ENCODE measurements at places on chromosomes 12 and 14. TPM values are rescaled to one million over a fixed set of nuclear protein-coding genes. Genes with fewer than 3 reads are reported as not detected.

Gene ALG10B
- 13.5 TPM for total RNA-seq

Gene CDC42BPB
- 102 TPM for total RNA-seq

DNA sequence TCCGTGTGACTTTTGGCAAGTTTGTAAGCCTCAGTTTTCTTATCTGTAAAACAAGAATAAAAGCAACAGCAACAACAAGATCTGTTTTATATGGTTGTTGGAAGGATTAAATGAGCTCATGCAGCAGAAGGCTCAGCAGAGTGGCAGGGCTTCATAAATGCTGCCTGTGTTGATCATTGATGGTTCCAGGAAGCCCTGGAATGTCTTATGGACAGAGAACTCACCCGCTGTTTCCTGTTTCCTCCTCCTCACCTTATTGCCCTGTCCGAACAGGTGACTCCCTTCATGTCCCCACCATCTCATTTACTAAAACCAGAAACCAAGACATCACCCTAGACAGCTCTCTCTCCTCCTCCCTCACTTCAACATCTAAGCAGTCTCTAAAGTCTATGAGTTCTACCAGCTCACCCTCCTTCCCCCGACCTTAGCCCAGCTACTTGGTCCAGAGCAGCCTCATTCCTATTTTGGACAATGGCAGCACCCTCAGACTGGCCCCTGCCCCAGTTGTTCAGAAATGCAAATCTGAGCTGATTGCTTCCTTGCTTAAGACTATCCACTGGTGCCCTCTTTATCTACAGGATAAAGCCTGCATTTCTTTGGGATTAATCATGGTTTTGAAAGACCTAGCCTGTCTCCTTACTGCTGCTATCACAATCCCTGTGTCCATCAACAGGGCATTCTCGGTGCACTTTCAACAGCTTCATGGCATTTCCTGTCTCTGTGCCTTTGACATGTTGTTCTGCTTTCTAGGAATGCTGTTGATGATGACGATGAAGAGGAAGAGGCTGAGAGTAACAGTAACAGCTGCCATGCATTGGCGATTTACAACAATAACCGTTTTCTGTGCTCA lies 21.4 kb upstream of the GSG1 start:
- DNase-seq, result no peak

GRCh38 chr12:59459966-59460660 lies 135.7 kb upstream of the SLC16A7 start:
- no peak for DNase-seq

DNA sequence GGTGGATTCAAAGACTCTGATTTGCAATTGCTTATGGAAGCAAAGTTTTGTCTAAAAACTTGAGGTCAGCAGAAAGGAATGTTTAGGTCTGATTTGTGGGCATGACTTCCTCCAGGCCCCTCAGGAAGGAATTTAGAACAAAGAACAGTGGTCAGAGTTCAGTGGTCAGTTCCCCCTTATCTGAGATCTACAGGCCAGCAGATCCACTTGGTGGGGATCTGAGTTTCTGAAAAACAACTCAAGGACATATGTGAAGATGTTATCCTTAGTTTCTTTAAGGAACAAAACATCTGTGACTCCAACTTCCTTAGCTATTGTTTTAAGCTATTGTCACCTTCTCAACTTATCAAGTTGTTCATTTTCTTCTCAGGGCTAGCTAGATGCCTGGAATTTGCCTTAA lies 28.0 kb upstream of the NAA30 start:
- DNase-seq, result no peak

DNA sequence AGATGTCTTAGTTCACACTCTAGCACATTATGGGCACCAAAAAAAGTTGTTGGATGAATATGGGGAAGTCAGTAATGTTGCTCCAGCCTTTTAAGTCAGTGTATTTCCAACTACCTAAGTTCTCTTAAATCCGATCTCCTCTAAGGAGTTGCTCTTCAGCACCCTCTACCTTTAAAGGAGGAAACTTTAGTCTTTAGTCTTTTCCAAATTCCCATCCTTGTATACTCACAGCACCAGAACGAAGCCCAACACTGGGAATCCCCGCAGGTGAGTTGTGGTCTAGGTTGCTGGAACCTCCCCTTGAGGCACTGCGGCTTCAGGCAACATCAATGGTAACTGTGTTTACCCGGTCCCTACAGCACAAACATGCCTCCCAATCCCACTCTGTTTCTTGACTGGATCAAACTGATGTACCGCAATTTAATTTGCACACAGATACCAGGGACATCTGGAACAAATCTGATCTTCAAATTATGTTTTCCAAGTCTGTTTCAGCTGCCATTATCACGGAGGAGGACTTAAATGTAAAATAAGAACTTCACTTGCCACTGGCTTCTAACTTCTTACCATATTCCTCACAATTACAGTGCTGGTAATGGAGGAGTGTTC lies 179.0 kb downstream of the FOXN3 start:
- DNase-seq, result no peak

DNA sequence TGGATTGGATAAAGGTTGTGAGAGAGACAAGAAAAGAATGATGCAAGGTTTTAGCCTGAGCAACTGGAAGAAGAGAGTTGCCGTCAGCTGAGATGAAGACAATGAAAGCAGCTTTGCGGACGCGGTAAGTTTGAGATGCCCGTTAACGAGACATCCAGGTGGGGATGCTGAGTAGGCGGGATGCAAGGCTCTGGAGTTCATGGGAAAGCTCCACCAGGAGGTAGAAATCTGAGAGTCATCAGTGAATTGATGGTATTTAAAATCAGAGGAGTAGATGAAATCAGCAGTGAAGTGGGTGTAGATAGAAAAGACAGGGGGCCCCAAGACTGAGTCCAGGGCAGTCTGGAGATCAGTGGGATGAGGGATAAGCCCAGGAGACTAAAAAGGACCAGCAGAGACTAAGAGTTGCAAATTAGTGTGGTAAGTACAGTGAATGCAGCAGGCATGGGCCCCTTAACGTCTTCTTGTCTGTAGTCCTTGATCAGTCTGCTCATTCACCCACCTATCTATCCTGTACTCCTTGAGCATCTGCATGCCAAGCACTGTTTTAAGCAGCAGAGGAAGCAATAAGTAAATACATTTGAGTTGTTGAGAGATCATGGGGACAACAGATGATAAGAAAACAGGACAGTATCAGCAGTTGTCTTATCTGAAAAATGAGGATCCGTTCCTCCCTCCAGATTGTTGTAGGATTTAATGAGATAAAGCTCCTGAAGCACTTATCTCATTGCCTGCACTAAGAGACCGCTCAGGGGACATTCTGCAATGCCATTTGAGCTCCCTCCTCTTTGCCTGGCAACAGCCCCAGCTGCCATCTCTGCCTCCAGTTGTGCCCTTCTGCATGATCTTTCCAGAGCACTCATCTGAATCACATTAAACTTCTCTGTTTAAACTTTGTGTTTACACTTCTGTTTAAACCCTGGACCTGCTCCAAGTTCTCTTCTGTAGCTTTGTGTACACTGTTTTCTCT lies 91.5 kb downstream of the APAF1 start:
- no peak for DNase-seq

DNA sequence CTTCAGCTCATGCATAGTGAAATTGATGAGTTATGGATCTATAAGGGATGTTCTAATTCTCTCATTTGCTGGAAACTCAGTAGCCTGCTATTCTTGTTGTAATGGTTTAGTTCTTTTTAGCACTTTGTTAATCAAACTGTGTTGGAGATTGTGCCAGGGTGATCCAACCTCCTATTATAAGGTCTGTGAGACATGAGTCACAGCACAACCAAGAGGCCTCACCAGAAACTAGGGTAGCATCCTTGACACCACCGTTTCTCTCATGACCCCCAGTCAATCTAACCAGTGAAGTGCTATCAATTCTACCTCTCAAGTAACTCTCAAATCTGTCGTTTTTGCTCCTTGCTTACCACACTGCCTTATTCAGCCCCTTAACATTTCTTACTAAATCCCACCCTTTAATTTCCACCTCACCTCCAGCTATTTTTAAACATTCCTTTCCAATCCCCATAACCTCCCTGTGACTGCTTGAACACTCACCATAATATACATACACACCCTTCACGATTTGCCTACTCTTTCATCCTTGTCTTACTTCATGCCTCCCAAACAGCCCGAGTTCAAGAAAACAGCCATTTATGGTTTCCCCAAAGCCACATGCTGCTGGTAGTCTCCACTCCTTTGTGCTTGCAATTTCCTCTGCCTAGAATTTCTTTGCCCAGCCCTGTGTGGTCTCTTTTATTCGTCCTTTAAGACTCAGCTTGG lies 53.9 kb upstream of the NUDT4 start:
- DNase-seq, result no peak

DNA sequence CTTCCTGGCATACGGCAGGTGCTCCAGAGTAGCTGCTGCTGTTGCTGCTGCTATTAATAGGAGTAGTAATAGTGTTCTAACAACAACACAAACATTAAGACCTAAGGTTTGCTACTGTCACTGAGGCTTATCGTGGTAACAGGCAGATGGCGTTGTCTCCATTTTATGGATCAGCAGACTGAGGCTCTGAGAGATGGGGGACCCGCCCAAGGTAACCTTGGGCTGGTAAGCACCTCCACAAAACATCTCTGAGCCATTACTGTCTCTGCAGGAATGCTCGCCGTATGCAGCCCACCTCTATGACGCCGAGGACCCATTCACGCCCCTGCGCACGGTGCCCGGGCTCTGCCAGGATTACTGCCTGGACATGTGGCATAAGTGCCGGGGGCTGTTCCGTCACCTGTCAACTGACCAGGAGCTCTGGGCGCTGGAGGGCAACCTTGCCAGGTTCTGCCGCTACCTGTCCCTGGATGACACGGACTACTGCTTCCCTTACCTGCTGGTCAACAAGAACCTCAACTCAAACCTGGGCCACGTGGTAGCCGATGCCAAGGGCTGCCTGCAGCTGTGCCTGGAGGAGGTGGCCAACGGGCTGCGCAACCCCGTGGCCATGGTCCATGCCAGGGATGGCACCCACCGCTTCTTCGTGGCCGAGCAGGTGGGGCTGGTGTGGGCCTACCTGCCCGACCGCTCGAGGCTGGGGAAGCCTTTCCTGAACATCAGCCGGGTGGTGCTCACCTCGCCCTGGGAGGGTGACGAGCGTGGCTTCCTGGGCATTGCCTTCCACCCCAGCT lies 7.2 kb downstream of the HHIPL1 start:
- no peak for DNase-seq

GRCh38 chr12:54388237-54389133 lies 4.0 kb upstream of the ZNF385A start:
- no peak for DNase-seq

GRCh38 chr12:49969027-49969426 lies 3.7 kb upstream of the AQP6 start:
- DNase-seq, result no peak

DNA sequence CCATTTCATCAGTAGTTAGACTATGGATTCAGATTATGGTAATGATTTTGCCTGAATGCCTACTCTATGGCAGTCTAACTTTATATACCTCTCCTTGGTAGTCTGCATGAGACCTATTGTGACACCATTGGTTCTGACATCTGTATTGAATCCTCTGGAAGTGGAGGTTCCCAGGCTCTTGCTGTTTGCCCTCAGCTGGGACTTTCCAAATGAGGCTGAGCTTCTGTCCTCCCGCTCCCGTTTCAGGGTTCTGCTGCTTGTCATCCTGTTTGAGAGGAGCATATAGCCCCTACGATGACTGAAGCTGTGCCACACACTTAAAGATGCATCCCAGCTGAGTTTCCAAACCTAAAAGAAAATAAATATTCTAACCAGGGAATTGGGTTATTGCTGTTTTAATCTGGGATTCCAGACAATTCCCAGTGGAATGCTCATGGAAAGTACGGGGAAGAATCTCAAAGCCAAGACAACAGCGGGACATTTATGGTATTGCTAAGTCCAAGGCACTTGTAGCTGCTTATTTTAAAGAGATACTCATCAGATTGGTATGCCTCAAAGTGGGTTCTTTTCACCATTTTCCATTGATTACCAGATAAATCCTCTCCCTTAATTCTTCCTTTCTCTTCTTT lies 105.9 kb downstream of the ETV6 start:
- no peak for DNase-seq

GRCh38 chr14:54207476-54208462 lies 189.0 kb upstream of the CDKN3 start:
- no peak for DNase-seq

DNA sequence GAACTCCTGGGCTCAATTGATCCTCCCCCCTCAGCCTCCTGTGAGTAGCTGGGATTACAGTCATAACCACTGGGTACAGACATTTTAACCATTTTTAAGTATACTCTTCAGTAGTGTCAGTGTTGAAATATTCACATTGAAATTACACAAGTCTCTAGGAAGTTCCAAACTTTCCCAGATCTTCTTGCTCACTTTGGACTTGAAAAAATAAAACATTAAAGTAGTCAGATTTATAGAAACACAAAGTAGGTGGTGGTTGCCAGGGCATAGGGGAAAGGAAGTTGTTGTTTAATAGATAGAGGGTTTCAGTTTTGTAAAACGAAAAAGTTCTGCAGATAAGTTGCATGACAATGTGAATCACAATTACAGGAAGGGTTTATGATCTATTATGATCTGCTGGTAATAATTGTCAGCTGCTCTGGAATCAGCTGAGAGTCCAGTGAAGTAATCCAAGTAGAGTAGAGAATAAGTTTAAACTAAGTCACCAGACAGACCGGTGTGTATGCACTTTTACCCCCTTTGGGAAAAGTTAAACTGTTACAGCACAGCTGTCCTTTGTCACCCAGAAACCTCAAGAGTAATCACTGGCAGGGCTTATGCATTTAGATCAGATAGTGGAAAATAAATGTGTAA lies 27.4 kb downstream of the PCNX1 start:
- DNase-seq, result no peak
